HepG2 (cell line): ENCODE measurements at places on chromosomes 4 and X. TPM values are rescaled to one million over a fixed set of nuclear protein-coding genes. Genes with fewer than 3 reads are reported as not detected.

DNA sequence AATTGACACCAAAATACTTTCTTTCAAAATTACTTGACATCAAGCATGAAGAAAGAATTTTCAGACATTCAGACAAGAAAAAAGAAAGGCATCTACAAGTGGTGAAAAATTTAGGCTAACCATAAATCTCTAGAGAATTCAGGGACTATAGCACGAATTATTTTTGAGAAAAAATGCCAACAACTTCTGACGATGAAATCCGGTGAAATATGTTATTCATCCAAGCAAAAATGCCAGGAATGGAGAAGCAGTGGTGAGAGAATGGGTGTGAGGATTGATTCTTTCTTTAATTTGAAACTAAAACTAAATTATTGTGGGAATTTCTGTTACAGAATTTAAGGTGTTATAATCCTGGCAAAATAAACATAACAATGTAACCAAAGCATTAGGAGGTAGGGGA lies 69.4 kb upstream of the SORBS2 start:
- no peaks in the 10 kb centered on the region for H3K27me3 ChIP-seq
- H3K27ac ChIP-seq, result no peak overlapping the region
- no peak for DNase-seq
- H3K4me3 ChIP-seq, result no peak overlapping the region

DNA sequence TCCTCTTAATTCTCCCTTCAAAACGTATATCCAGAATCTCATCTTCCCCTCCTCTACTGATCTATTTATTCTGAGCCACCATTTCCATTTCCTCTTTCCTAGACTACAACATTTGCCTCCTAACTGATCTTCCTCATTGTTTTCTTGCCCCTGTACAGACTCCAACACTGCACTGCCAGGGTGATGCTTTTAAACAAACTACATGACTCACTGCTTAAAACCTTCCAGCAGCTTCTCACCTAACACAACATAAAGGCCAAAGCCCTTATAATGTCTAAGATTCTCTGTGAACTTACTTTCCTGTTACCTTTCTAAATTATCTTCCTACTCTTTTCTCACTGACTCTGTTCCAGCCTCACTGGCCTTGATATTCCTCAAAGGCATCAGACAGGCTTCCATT lies 161.0 kb upstream of the HS3ST1 start:
- no peaks in the 10 kb centered on the region for H3K4me1 ChIP-seq
- no peak overlapping the region for H3K27ac ChIP-seq
- H3K27me3 ChIP-seq, result no peaks in the 10 kb centered on the region
- H3K4me3 ChIP-seq, result no peak overlapping the region
- H3K36me3 ChIP-seq, result no peaks in the 10 kb centered on the region
- no peak for DNase-seq

- H3K27me3 ChIP-seq, result no peaks in the 10 kb centered on the region
- no peak for DNase-seq
- H3K36me3 ChIP-seq, result no peaks in the 10 kb centered on the region
- no peak overlapping the region for H3K4me3 ChIP-seq
These were observed 5.1 kb downstream of the CTSO start for GRCh38 chr4:155948541-155948940.

- no peak overlapping the region for H3K4me3 ChIP-seq
- H3K27me3 ChIP-seq, result no peaks in the 10 kb centered on the region
- H3K4me1 ChIP-seq, result peaks cover 14% of the 10 kb centered on the region
- no peaks in the 10 kb centered on the region for H3K36me3 ChIP-seq
- no peak for DNase-seq
These were observed 89.3 kb upstream of the KLF3 start for GRCh38 chr4:38574559-38575333.

DNA sequence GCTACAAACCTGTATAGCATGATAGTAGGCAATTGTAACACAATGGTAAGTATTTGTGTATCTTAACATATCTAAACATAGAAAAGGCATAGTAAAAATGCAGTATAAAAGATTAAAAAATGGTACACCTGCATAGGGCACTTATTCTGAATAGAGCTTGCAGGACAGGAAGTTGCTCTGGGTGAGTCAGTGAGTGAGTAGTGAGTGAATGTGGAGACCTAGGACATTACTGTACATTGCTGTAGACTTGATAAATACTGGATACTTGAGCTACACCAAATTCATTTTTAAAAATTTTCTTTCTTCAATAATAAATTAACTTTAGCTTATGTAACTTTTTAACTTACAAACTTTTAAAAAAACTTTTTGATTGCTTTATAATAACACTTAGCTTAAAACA lies 68.2 kb upstream of the MAML3 start:
- H3K36me3 ChIP-seq, result no peaks in the 10 kb centered on the region
- H3K4me3 ChIP-seq, result no peak overlapping the region
- no peak overlapping the region for H3K27ac ChIP-seq
- H3K4me1 ChIP-seq, result no peaks in the 10 kb centered on the region
- no peak for DNase-seq

The NSG1 gene
- not detected in 2 replicates for polyA plus RNA-seq

The AWAT2 gene
- not detected in 2 replicates for polyA plus RNA-seq
